ENCODE measurements at places on chromosomes 6 and 20.

DNA sequence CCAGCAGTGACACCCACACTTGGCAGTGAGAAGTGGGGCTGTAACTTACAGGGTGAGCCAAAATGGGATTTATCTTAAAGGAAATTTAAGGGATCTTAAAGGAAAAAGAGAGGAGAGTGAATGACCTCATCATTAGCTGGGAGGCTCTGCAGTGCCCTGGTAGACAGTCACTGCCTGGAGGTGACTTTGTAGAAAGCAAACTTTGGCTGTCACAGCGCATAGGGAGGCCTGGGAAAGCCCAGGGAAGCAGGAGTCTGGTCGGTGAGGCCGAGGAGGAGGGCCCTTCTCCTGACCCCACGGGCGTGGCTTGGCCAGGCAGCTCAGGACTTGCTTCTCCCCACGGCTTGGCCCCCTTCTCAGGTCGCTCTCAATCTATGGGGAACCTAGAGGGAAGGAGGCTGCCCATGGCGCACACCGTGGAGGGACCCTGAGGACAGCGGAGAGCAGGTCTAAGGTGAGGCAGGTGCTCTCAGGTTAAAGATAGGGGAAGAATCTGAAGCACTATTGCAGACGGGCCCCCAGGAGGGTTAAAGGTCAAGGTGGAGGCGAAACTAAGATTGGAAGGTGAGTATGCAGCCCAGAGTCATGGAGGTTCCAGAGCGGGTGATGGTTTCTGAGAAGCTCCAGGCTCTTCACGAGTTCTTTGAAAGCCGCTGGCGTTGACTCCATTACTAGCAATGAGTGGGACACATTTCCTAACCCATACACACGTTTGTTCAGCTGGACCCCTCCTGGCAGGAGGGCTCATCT lies 15.6 kb upstream of the RIPK1 start:
- no peak for DNase-seq

DNA sequence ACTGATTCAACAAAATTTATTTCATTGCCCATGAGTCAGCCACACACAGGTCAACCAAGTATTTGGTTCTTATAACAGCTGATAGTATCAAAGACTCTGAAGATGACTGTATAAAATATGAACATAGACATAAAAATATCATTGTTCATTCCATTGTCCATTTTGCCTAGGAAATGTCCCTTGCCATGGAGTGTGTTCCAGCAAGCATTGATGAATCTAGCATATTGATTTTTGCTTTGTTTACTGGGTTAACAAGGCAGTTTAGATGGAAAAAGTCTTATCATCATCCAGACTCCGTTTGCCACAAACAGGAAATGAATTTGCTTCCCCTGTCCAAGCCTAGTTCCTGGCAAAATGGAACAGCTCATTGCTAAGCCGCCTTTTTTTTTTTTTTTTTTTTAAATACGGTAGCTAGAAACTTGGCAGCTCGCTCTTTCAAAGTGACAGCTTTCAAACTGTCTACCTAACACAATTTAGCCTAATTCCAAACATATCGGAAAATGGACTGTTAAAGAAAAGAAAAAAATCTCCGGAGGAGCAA lies 7.5 kb downstream of the F13A1 start:
- no peak for DNase-seq

GRCh38 chr20:13430346-13431002 lies 208.3 kb downstream of the TASP1 start:
- DNase-seq, result no peak

- no peak for DNase-seq
Observed at GRCh38 chr20:57451795-57452661, 60.8 kb downstream of the RBM38 start.

DNA sequence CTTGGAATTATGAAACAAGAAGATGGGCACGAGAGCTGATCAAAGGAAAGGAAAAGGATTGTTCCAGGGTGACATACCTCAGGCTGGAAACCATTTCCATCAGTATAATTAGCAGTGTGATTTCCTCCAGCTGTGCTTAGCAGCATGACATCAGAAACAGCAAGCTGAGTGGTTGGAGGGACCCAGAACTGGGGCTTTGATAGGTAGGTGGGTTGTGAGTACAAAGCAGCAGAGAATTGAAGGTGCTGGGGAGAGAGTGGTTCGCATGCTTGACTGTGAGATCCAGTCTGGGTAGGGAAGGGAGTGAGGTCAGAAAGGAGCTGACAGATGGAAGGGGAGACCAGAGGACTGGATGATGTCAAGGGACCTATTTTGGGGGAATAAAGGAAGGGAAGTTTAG lies 90.4 kb downstream of the CD164 start:
- no peak for DNase-seq

GRCh38 chr6:142030115-142030619 lies 102.6 kb upstream of the GJE1 start:
- DNase-seq, result no peak

DNA sequence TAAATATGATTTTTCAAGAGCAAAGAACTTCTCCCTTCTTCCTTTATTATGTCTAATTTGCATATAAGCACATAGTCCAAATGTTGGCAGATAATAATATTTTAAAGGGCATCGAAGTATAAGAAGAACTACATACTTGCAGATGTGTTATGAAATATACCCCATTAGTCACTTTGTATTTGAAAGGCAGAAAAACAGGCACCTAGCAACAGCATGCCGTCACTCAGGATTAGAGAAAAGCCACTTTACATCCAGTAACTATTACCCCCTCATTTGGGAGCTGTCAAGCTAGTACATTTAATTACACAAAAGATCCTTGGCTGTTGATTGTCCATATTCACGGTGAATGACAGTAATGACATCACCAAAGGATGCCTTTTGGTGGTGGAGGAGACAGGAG lies 99.3 kb upstream of the ARMC2 start:
- DNase-seq, result no peak

- no peak for DNase-seq
Observed at GRCh38 chr6:129099696-129100095, 216.8 kb downstream of the LAMA2 start.

DNA sequence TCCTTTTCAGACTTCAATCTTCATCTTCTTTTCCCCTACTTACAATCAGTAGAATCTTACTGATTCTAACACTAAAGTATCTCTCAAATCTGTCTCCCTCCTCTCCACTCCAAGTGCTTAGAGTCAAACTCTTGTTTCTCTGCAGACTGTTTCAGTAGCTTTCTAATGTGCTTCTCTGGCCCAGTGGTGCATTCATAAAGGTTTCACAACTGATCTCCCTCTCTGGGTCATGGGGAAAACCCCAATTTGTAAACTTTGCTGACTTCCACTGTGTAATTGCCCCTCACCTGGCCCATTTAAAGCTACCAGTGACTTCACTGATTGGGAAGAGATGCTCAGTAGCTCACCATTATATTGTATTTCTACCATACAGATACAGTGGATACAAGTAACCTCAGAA lies 183.6 kb downstream of the FAXC start:
- DNase-seq, result no peak

GRCh38 chr6:148435386-148435785 lies 92.7 kb downstream of the SASH1 start:
- no peak for DNase-seq

DNA sequence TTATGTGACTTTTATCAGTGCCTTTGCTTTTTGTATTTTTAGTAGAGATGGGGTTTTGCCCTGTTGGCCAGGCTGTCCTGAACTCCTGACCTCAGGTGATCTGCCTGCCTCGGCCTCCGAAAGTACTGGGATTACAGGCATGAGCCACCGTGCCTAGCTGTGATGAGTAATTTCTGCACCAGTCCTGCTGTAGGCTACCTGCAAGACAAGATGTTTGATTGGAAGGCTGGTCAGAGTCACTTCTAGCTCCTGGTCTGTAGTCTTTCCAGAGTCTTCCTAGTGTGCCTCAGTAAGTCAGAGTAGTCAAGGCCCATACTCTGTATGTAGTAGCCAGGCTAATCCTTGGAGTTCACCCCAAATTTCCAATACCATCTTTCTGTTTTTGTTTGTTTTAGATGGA lies 8.9 kb downstream of the TIAM2 start:
- DNase-seq, result no peak

GRCh38 chr6:29559524-29560287 lies at the start of gene UBD:
TSS of gene UBD (minus strand) at chr6:29559732. CDS start at chr6:29559701, 31 bp downstream.
- no peak for DNase-seq

DNA sequence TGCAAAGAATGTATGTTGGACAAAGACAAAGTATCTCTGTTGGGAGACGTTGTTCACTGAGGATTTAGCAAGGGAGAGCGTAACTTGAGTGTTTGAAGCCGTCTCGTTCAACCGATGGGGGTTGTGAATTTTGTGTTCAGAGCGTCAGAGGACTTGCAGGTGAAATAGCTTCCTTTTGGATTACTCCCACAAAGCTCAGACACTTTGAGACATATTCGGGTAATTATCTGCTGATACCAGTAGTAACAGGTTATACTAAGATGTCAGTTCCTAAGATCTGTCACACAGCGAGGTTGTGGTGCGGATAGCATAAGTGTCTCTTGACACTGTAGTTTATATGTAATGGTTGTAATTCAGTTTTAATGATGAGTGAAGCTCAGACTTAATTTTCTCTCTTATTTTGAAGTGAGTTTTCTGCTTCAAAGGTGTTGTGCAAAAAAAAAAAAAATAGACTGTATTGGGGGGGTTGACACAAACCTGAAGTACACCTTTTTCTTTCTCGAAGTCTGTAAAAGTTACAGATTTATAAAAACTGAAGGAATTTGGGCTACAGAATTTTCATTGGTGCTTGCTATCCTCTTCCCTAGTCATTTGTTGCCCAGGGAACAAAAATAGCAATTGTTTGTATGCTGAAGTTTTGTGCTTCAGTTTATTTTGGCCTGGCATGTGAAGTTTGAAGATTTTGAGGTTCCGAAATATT lies 1.7 kb downstream of the ASXL1 start:
- DNase-seq, result no peak

- DNase-seq, result no peak
Observed at GRCh38 chr20:3067139-3068014, 4.0 kb upstream of the OXT start.

- DNase-seq, result no peak
Observed at GRCh38 chr6:42042108-42042507, 8.2 kb upstream of the TAF8 start.

- DNase-seq, result peak; percentile 48
Observed at GRCh38 chr20:50930139-50930975, 880 bp downstream of the ADNP start.

DNA sequence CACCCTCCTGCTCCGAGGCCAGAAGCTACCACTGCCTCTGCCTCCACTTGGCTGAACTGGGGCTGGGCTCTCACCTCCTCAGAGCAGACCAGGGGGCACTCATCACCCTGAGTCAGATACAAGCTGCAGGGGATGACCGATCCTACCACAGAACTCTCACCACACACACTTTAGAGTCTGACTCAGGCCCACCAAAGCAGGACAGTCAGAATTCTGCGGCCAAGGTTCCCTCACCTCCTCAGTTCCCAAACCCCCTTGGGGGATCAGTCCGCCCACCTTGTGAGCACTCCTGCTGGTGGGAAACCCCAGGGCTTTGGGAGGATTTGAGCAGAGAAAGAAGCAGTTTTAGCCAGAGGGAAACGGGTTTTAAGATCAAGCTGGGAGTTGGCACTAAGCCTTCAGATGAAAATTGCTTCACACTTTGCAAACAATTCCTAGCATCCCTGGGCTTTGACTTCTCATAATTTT lies 587.8 kb upstream of the JAG1 start:
- DNase-seq, result no peak

DNA sequence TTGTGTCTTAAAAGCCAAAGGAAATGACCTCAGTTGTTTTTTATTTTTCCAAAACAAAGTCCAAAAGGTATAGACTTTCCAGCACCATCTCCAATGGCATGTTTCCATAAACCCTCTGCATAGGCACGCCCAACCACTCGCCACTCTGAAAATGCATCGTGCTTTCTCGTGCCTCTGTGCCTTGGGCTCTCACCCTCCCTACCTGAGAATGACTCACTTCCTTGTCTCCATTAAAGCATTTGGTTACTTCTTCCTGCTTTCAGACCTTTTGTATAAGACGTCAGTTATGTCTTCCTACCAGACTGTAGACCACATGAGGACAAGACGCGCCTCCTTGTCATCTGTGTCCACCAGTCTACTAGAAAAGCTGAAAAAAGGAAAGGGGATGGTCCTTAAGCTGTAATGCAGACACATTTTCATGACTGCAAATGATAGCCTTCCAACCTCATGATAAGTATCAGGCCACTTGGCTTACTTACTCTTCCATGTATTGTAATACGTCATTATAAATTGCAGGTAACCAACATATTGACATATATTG lies 61.2 kb upstream of the CDYL start:
- no peak for DNase-seq

DNA sequence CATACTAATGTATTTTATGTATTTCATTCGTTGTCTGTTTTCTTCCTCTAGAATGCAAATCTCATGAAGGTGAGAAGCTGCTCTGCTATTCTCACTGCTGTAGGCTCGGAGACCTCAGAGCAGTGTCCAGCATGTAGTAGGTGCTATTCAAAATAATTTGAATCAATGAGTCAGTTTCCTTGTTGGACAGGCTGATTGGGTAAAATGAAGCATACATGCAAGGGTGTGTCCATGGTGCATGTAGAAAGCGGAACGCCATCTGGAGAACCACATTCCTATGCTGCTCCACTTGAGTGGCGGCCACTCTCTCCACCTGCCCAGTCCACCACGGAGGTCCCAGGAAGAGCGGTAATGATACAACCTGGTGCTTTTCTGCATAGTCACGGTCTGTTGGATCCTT lies 412.1 kb downstream of the QKI start:
- no peak for DNase-seq

GRCh38 chr6:147903321-147903720 lies 394.8 kb downstream of the SAMD5 start:
- DNase-seq, result no peak

GRCh38 chr6:166010136-166010960 lies 157.3 kb downstream of the TBXT start:
- DNase-seq, result no peak

- DNase-seq, result no peak
Observed at GRCh38 chr20:5550733-5551529, 199.3 kb upstream of the SHLD1 start.

GRCh38 chr6:25278261-25278913 lies 787 bp upstream of the CARMIL1 start:
- DNase-seq, result no peak

DNA sequence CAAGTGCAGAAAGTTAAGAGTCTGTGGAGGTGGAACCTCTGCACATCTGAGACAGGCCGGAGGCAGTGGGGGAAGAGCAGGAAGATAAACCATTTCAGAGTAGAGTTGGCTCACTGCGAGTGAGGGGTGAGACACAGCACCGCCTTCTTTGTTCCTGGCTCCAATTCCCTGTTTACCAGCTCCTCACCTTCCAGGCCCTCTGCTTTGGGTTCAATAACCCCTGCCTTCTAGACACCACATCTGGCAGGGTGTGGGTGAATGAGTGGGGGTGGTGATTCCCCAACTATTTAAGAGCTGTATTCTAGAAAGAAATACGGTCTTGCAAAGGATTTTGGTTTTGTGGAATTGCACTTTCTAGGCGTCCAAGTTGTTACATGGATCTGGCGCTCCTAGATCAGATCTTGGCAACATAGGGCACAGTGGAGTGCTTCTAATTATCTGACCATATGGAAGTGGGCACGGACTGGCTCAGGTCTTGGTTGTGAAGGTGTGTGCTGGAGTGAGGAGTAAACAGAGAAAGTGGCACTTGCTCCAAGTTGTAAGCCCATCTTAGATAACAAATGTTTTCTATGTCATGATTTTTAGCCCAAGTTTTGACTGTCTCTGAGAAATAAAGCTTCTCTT lies 141.6 kb upstream of the NRN1 start:
- DNase-seq, result no peak
